ENCODE measurements at places on chromosomes 4 and X.

DNA sequence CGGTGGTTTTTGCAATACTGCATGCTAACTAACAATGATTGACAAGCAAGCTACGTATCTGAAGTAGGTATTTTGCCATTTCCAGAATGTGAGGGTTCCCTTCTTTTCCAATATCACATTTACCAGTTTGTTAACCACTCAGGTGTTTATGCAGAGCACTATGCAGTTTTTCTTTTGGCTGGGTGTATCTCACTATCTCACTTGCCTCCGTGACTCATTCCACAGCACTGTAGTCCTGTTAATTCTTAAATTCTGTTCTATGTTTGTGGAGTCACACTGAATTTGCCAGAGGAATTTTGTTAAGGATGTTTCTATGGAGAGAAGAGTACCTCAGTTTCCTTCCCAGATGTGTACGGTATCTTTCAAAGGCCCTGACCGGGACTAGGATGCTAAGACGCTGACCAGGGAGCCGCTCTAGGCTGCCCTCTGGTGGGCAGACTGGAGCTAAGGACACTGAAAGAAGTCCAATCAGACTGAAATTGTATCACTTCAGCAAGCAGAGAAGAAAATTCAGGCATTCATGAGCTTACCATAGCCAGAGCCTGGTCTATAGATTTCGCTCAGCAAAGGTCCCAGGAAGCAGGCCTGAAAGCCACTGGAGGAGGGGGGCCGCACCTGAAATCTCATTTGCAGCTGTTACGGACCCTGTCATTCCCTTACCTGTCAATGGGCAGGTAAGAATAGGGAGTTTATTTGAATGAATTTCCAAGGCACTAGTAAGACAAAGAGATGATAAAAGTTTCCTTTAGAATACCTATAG is 388.4 kb upstream of the SPOCK3 start:
- DNase-seq, result peak; percentile 52

DNA sequence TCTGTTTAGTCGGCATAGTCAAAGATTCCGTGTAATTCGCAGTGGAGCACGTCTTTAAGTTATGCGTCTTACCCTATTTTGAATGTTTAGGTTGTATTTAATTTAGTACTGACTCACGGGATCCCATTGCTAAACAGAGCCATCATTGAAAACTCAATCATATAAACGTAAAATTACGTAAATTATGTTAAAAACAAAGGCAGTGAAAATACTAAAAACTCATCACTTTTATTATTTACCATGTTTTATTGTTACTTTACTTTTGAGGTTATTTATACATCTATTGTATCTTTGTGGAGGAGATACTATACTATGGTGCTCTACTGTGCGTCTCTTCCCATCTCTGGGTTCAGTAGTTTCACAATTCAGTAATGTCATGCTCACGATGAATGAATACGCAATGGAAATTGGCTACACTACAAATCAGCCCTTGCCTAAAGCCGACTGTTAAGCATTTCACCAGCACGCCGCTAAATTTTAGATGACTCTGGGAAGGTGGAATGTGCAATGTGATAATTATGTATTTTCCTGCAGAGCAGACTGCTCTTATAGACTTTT is 944 bp downstream of the FUNDC2 start:
- DNase-seq, result peak; percentile 11

DNA sequence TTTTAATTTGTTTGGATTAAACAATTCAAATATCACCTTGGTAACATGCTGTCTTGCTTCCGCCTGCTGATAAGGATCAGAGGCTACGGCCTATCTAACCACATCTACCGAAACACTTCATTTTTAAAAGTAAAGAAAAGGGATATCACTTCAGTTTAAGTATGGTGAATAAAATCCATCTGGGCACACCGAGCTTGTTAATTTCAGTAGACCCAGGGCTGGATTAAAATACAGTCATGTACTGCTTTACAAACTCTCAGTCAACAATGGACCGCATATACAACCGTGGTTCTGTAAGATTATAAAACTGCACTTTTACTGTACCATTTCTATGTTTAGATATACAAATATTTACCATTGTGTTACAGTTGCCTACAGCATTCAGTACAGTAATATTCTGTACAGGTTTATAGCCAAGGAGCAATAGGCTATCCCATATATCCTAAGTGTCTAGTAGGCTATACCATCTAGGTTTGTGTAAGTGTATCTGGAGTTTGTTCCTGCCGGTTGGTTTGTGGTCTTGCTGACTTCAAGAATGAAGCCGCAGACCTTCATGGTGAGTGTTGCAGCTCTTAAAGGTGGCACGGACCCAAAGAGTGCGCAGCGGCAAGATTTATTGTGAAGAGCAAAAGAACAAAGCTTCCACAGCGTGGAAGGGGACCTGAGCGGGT is 40.0 kb downstream of the SEPTIN11 start:
- DNase-seq, result no peak

- no peak for DNase-seq
These were observed 30.4 kb downstream of the SCML1 start for GRCh38 chrX:17767734-17768133.

DNA sequence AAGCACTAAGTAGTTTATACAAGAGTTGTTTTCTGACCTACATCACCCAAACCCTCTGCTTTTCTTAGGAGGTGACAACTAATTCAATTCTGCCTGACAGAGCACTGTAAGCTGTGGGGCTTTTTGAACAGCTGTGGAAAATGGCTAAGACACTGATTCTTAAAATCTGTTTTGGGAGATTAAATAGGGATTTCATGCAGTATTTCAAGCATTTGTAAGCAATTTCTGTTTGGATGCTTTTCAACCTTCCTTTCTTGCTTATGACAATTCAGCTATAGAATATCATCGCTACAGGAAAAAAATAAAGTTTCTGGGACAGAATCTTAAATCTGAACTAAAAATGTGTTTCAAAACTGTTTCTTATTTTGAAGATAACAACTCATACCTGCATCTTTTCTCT is 459.5 kb downstream of the RAPGEF2 start:
- DNase-seq, result no peak

DNA sequence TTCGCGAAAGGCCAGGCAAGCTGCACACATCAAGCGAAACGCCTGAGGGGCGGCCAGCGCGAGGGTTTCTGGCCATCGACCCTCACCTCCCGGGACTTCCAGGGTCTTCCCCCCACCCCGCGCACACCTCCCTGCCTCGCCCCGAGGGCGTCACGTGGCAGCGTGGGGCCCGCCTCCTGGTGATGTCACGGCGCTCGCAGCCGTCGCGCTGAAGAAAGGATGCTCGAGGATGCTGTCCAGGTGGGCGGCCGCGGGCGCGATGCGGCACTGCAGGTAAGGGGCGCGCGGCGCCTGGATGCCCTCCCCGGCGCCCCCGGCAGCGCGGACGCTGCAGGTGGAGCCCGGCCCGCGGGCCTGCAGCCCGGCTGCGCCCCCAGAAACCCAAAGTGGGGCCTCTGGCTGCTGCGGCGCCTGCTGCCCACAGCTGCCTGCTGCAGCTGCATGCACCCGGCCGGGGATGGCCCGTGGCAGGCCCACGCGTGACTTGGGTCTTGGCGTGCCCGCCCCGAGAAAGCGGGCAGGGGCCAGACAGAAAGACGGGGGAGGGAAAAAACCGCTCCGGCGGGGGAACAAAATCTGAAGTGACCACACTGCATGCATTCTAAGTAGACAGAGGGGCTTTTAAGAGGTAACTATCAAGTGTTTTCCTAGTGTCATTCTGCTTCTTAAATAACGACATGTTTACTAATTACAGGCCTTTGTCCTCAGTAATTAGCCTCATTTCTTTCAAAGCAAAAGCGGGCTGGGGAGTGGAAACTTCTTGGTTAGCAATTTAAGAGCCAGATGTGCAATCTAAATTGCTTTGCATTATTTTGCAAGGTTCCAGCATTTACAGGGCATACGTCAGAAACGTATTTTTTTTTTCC is 1.7 kb downstream of the CLCN4 start:
- DNase-seq, result peak; percentile 58

GRCh38 chr4:14906805-14907204 is 95.5 kb upstream of the CPEB2 start:
- DNase-seq, result no peak

GRCh38 chr4:130479020-130479419 is 1383.1 kb downstream of the C4orf33 start:
- DNase-seq, result no peak

- DNase-seq, result peak; percentile 72
These were observed 58.5 kb downstream of the TSC22D3 start for GRCh38 chrX:107716816-107717700.
